ENCODE measurements at places on chromosomes 1 and 21.

DNA sequence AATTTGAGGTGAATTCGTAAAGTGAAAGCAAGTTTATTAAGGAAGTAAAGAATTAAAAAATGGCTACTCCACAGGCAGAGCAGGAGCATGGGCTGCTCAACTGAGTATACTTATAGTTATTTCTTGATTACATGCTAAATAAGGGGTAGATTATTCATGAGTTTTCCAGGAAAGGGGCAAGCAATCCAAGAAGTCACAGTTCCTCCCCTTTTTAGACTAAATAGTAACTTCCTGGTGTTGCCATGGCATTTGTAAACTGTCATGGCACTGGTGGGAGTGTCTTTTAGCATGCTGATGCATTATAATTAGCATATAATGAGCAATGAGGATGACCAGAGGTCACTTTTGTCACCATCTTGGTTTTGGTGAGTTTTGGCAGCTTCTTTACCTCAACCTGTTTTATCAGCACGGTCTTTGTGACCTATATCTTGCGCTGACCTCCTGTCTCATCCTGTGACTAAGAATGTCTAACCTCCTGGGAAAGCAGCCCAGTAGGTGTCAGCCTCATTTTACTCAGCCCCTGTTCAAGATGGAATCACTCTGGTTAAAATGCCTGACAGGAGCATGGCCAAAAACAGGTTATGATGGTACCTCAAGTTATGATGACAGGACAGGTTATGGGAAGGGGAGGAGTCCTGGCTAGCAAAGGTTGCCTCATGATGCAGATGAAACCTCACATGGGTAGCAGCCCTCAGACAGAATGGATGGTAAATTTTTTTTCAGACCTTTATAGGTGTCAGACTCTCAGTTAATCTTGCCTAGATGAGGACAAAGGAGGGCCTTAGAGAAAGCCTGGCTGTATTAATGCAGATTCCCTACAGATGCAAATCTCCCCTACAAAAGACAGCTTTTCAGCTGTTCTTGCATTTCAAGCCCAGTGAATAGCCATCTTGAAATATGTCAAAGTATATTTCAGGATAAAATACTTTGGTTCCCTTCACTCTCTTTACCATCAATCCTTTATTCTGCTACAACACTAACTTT is 49.7 kb downstream of the SIPA1L2 start:
- DNase-seq, result no peak

DNA sequence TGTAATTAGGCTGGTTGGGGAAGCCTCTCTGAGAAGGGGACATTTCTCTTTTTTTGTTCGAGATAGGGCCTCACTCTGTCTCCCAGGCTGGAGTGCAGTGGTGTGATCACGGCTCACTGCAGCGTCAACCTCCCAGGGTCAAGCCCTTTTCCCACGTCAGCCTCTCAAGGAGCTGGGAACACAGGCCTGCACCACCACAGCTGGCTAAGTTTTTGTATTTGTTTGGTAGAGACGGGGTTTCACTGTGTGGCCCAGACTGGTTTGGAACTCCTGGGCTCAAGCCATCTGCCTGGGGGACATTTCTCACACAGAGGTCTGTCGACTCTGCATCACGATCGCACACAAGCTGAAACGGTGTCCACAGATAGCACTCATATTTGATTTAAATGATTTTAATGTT is 39.7 kb downstream of the HUNK start:
- no peak for DNase-seq

GRCh38 chr1:11777658-11778322 is 15.8 kb downstream of the C1orf167 start:
- no peak for DNase-seq

DNA sequence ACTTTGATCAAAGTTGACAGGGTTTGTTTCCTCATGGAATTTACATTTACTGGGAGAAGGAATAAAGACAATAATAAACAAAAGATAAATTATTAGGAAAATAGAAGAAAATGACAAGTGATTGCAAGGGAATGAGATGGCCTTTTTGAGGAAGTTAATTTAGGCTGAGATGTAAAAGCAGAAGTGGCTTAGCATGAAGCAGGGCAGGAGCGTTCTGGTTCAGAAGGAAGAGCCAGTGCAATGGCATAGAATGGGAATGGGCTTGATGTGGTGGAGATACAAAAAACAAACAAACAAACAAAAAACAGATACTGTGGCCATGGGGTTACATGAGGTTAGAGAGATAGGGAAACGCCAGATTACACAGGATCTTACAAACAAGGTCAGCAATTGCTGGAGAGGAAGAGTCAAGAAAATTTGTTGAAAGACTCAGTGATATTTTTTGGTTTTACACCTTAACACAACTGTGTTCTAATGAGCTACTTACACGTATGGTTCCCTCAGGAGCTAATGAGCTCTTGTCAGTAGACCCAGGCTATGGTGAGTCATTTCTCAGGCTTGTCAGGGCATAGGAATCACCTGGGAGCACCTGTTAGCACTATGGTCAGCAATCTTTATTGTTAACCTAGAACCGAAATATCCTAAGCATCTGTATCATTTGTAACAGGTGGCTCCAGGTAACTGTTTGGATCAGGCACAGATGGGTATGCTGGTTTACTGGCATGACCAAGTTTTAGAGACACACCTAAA is 8.7 kb upstream of the CADM3 start:
- DNase-seq, result no peak

DNA sequence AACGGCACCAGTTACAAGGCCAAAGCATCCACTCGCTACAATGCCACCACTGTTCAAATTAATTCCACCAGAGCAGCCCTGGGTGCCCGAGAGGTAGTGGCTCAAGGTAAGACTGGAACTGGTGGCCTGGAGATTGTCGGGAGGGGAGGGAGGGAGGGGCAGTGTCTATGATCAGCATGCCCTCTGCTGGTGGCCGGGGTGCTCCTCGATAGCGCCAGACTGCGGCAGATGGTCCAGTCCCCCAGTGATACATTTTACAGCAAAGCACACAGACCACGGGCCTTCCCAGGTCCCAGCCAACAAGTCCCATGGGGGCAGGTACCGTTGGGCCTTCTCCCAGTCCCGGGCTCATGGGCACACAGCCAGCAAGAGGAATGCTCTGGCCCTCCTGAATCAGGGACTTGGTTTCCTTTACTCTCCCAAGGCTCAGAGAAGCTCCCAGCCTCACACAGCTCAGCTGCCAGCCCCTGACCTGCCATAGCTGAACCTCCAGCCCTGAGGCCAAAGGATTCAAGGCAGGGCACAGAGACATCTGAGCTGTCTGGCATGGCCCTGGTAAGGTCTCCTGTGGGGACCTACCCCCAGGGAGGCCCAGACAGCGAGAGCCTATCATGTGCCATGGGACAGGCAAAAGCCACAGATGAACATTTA is 15.3 kb downstream of the ACOT7 start:
- no peak for DNase-seq

DNA sequence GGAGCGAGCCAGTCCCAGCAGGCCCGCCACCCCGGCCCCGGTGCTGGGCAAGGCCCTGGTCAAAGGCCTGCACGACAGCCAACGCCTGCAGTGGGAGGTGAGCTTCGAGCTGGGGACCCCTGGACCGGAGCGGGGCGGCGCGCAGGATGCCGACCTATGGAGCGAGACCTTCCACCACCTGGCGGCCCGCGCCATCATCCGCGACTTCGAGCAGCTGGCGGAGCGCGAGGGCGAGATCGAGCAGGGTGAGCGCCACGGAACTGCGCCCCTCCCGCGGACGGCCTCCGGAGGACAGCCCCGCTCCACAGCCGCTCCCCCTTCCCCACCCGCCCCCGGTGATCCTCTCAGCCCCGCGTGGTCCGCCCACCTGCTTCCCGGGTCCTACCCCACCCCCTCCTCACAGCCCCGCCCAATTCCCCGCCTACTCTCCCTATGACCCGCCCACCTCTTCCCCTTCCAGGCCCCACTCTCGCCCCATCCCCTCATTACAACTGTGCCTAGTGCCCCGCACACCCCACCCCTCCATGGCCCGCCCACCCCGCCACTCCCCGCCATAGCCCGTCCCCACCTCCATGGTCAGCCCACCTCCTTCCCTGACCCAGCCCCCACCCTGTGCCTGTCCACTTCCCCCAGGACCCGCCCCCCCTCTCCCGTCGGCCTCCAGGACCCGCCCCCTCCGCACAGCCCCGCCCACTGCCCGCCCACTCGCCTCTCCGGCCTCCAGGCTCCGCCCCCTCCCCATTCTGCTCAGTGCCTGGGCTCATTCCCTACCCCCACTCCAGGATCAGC is 52.7 kb downstream of the VWA5B1 start:
- DNase-seq, result no peak

DNA sequence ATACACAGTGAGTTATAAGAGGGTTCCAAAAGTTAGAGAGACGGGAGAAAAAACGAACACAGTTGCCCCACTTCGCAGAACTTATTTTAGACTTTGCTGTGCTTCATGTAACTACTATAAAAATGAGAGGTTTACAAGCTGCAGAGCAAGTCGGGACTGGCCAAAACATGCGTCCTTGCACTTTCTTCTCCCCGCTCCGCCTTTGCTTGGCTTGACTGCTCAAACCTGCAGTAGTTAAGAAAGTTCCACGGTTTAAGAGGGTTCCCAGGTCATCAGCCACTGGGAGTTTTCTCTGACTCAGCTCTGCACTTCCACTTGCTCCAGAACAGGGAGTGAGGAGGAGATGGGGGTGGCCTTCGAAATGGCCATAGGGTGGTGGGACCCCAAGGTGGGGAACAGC is 36.2 kb downstream of the CLIC6 start:
- DNase-seq, result no peak

GRCh38 chr1:27403931-27404330 is 11.5 kb downstream of the GPR3 start:
- DNase-seq, result no peak
